Mucosa of descending colon (tissue), 3 donors: ENCODE measurements at places on chromosomes 7 and 10.
A peak's percentile ranks its signal among the peaks of the same experiment; 100 is the strongest.

- DNase-seq, result no peak
Measured at GRCh38 chr10:112526139-112526538, 79.1 kb downstream of the VTI1A start.

- no peak for DNase-seq
Measured at GRCh38 chr7:120091807-120092206, 181.2 kb upstream of the KCND2 start.

DNA sequence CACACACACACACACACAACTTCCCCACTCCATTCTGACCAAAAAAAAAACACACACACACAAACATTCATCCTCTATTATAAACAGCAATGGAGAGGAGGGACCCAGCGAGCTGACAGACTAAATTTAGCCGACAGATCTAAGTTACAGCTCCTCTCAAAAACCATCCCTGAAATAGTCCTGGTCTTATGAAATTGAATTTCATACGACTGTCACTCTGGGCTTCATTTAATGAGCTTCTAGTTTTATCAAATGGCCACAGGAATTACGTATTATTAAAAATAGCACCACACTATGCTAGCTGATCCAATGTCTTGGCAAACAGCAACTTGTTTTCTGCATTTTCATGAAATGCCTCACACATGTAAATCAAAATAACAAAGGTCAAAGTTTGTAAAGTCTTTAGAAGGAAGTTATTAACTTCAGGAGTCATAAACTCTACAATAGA lies 131.3 kb upstream of the ASAH2 start:
- no peak for DNase-seq

GRCh38 chr10:23643111-23643780 lies 204.4 kb downstream of the OTUD1 start:
- peak; percentile 12 for DNase-seq

- DNase-seq, result no peak
Measured at GRCh38 chr10:131915990-131916766, 15.4 kb downstream of the PPP2R2D start.

- DNase-seq, result no peak
Measured at GRCh38 chr7:73438547-73439409, 5.2 kb downstream of the FZD9 start.

DNA sequence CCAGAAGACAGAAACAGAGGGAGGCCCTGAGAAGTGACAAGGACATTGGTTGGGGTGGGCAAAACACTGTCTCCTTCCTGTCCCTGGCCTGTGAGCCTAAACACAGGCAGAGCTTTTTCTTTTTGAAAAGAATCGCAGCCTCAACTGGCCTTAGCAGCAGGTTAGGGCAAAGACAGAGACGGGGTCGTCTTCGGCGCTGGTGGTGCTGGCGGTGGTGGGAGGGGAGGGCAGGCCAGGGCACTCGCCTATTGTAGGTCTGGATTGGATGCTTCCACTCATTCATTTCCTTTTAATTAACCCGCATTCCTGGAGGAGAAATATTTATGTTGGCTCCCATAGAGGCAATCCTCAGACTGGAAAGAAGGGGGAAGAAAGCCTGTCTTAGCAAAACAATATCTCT lies 22.6 kb downstream of the WNT8B start:
- DNase-seq, result no peak

- DNase-seq, result no peak
Measured at GRCh38 chr10:100995181-100995580, 4.4 kb upstream of the LZTS2 start.

GRCh38 chr10:32516567-32517495 lies 70.9 kb downstream of the CCDC7 start:
- no peak for DNase-seq

DNA sequence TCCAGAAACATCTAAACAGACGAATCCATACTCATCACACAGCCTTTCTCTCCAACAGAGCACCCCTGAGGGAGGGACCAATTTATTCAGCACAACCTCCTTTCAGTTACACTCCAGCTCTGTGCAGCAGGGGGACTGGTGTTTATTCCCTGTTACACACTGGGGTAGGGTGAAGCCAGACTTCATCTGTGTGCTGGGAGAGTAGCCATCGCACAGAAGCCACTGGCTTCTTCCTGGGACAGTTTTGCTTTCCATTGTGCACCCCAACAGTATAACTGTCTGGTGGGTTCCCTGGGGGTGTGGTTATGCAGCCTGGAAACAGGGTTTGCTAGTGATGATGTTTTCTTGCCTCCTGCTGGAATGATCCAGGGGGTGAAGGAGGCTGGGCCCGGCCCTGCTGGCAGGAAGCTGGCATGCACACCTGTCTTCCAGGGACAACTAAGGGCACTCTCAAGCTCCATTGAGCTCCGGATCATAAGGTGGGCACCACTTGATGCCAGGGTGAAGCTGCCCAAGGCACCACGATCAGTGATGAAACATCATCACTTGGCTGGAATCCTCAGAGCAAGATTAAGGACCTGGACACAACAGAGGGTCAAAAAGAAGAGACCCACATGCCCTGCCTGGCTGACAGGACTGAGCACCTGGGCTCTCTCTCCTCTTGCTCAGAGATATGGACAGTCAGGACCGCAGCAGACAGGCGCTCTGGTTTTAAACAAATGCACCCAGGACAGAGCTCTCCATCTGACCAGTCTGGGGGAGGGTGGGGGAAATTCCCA lies 293.2 kb downstream of the GRID1 start:
- no peak for DNase-seq

DNA sequence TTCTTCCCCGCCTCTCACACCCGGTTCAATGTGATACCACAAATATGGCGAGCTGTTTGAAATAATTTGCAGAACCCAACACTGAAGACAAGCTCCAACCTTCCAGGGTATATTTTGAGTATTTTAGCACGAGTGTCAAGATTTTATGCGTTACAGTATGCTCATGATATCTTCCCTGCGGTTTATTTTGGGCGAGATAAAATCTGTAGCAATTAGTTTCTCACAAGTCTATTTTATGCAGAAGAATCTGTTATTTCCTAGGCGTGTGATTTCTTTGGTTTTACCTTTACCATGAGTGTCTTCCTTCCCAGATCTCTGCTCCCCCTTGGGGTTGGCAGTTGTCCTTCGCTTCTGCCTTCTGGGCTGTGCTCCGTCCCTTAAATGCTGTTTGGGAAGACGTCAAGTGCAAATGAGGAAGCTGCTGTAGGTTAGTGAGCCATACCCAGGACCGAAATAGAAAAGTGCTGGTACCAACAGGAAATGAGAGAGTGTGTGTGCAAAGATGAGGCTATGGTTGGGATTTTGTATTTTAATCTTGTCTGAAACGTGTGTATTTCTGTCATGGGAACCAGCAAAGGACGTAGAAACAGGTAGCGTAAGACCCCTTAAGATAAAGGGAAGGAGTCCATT lies 299.8 kb downstream of the KLF6 start:
- DNase-seq, result no peak

GRCh38 chr10:15859509-15859905 lies 800 bp downstream of the MINDY3 start:
- no peak for DNase-seq
